ENCODE measurements at places on chromosomes 6 and 20. TPM values are rescaled to one million over a fixed set of nuclear protein-coding genes. Genes with fewer than 3 reads are reported as not detected.

The LRRN4 gene
- 0.84 TPM for total RNA-seq

The BPIFA1 gene
- not detected for total RNA-seq

The GGTLC1 gene
- not detected for total RNA-seq

The PGC gene
- total RNA-seq: not detected

The SLC35F1 gene
- total RNA-seq: not detected

The SOX18 gene
- total RNA-seq: not detected

The E2F1 gene
- total RNA-seq: 3.2 TPM

The CFB gene
- 1.2 TPM for total RNA-seq

The SYCP2 gene
- 0.04 TPM for total RNA-seq

The KCNK16 gene
- not detected for total RNA-seq

The LY6G6C gene
- 0.15 TPM for total RNA-seq

The MEP1A gene
- 0.11 TPM for total RNA-seq

The LPA gene
- not detected for total RNA-seq

The RIPK1 gene
- total RNA-seq: 10.5 TPM

The WFDC10B gene
- not detected for total RNA-seq

The DNAAF9 gene
- 6.3 TPM for total RNA-seq

The VEGFA gene
- total RNA-seq: 185 TPM

The BEND6 gene
- 1.2 TPM for total RNA-seq

The DUSP15 gene
- not detected for total RNA-seq

The CCND3 gene
- 56.8 TPM for total RNA-seq

The PNLDC1 gene
- total RNA-seq: not detected

The VIP gene
- total RNA-seq: not detected

The OPRM1 gene
- not detected for total RNA-seq

The LAMA4 gene
- 1.8 TPM for total RNA-seq

The ESR1 gene
- 0.49 TPM for total RNA-seq

The C20orf202 gene
- not detected for total RNA-seq

Data from hair follicular keratinocyte (primary cell).